ENCODE measurements at places on chromosomes 1 and 21.

GRCh38 chr1:43067977-43068751, 103.9 kb downstream of the EBNA1BP2 start:
- peak; percentile 23 for DNase-seq

DNA sequence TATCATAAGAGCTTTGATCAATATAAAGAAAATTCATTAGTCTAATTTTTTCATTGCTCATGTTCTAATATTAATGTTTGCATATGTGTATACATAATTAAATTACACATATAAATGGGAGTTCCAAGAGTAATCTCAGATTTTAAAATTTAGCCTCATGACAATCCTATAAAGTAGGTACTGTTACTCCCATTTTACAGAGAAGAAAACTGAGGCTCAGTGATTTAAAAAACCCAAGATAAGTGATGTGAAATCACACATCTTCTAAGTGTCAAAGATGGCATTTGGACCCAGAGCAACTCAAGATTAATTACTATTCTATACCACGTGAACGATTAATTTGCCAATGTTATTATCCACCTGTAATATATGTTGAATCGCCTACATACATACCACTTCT, 122.3 kb downstream of the TM2D1 start:
- DNase-seq = no peak

GRCh38 chr1:206703661-206704060, 19.0 kb downstream of the MAPKAPK2 start:
- no peak for DNase-seq

DNA sequence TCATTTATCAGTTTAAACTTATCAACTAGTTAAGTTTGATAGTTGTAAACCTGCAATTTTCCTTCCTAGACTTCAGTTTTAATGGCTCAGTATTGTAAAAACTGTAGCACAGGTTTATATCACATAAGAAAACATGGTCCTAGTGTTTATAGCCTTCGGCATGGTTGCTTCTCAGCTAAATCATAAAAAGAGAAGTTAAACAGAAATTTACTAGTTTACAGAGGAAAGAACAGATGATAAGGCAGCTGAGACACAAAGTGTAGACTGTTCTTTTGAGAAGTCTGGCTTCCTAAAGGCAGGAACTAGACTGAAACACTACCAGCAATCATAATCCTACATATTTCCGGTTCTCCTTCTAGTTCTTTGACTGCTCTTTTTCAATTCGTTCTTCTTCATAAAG, 39.8 kb downstream of the WNT2B start:
- DNase-seq = no peak

Data from NCI-H1105 treated with DMSO at 0.1 percent for 48 hours (cell line).